ENCODE measurements at places on chromosomes 5 and 9.

GRCh38 chr5:9785751-9786150 lies 155.6 kb upstream of the TAS2R1 start:
- DNase-seq: no peak

GRCh38 chr5:64690104-64690416 lies 243 bp upstream of the SHISAL2B start:
- DNase-seq: no peak

DNA sequence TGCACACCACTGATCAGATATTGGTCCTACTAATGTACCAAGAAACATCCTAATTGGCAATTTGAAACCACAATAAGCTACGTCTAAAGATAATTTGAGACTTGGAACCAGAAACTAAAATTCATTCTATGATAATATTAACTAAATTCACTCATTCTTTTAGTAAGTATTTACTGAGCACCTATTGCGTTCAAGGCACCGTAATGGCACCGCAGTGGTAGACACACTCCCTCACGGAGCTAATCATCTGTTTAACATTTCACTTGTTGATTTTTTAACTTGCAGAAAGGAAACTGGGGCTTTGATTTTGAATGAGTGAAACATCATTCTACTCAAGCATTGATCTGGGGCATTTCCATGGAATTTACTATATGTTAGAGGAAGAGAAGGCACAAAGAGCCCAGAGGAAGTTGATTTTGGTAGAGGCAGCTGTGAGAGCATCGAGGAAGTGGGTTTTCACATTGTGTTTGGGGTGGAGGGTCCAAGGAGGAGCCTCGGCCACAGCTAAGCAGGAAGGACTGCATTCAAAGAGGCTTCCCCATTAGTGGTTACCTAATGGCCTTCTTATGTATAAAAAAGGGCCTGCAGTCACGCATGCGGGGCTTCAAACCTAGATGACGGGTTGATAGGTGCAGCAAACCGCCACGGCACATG lies 7.1 kb downstream of the RAPGEF1 start:
- DNase-seq: no peak

- DNase-seq: peak; percentile 90
Measured at GRCh38 chr9:115733318-115734110, 420.1 kb upstream of the PAPPA start.

DNA sequence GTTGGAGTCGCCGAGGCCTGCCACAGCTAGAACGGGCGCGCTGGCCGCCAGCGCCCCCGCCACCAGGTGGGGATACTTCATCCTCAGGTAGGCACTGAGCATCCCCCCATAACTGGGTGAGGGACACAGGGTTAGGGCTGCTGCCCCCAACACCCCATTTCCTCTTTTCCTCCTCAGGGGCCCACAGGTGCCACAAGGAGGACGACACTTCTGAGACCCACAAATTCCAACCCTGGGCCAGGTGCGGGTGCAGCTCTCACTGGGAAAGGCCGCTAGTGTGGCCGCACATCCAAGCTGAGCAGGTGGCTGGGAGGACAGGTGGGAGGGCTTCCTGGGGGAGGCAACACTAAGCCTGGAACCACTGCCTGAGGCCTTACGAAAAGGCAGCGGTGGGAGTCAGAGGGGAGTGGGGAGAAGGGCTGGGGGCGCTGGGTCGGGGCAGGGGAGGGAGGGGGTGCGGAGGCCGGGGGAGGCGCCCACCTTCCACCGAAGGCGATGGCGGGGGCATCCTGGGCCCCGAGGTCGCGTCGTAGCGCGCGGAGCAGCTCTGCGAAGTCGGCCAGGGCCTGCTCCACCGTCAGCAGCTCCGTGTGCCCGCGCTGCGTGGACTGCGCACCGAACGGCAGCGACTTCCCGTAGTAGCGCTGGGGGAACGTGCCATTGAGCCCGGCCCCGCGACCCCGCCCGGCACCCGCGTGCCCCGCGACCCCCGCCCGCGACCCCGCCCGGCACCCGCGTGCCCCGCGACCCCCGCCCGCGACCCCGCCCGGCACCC lies 961 bp downstream of the DPP7 start:
- DNase-seq: no peak

All from fibroblast of skin of back (primary cell).